Activated naive CD4-positive, alpha-beta T cell (primary cell): ENCODE measurements at places on chromosomes 6 and 20.
A peak's percentile ranks its signal among the peaks of the same experiment; 100 is the strongest.

- DNase-seq: no peak
Observed at GRCh38 chr6:170456334-170456733, 96.8 kb downstream of the PSMB1 start.

- DNase-seq: no peak
Observed at GRCh38 chr6:37514837-37515236, 15.1 kb upstream of the CCDC167 start.

GRCh38 chr6:20117474-20117873, 94.8 kb downstream of the MBOAT1 start:
- DNase-seq: no peak

- no peak for DNase-seq
Observed at GRCh38 chr6:166333172-166333995, 9.0 kb downstream of the SFT2D1 start.

GRCh38 chr6:26478985-26479278, 21.2 kb upstream of the BTN1A1 start:
- DNase-seq: no peak

DNA sequence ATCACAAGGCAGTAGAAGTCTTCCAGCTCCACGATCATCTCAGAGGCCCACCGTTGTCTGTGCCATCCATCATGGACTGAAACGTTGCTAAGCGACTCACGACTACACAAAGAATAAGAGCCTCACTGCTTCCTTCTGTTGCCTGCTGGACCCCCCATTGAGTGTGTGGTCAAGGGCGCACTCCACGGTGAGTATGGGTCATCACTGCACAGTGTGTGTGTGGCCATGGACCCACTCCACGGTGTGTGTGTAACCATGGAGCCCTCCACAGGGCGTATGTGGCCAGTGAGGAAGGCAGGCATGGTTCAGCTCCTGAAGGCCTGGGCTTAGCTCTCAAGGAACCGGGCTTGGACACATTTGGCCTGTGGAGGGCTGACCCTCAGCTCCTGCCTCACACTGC, 123.4 kb upstream of the AFDN start:
- DNase-seq: no peak

- DNase-seq: peak; percentile 32
Observed at GRCh38 chr20:25859649-25860530, 163.2 kb upstream of the ZNF337 start.

GRCh38 chr6:152301021-152301764, 336.0 kb downstream of the SYNE1 start:
- no peak for DNase-seq

DNA sequence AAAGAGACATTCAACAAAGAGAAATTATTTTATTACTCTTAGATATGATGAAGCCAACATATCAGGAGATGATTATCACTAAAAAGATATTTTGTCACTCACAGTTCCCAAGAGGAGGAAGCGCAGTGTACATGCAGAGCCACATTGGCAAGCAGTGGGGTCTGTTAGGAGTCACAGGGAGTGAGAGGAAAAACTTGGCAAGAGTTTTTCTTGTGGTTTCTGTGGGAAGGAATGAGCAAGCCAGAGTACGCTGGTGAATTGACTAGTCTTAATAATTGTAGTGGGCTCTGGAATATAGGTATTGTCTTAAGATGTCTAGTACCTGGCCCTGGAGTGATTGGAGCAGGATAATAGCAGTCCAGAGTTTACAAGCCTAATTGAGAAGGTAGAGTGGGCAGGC, 1095.2 kb downstream of the GRIK2 start:
- DNase-seq: no peak

- no peak for DNase-seq
Observed at GRCh38 chr6:61887423-61887822, 398.6 kb downstream of the KHDRBS2 start.

- no peak for DNase-seq
Observed at GRCh38 chr6:56819604-56820003, 135.3 kb upstream of the BEND6 start.

DNA sequence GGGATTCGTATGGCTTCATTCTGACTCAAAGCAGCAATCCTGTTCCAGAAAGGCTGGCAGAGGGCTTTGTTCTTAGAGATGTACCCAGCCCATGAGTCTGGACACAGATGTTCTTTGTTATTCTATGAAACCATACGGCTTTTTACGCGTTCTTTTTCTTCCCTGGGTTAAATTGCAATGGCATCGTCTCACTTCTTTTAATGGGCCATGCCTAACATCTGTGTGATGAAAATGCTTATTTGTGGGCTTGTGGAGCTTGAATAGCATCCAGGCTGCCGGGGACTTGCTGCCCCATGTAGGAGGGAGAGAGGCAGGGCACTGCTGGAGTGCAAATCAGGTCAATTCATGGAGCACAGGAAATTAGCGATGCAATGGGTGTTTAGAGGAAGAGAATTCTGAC, 19.4 kb downstream of the FAM50B start:
- no peak for DNase-seq
